ENCODE measurements at places on chromosomes 2 and 18.

GRCh38 chr2:190490502-190490901, 44.0 kb downstream of the NEMP2 start:
- DNase-seq = no peak

DNA sequence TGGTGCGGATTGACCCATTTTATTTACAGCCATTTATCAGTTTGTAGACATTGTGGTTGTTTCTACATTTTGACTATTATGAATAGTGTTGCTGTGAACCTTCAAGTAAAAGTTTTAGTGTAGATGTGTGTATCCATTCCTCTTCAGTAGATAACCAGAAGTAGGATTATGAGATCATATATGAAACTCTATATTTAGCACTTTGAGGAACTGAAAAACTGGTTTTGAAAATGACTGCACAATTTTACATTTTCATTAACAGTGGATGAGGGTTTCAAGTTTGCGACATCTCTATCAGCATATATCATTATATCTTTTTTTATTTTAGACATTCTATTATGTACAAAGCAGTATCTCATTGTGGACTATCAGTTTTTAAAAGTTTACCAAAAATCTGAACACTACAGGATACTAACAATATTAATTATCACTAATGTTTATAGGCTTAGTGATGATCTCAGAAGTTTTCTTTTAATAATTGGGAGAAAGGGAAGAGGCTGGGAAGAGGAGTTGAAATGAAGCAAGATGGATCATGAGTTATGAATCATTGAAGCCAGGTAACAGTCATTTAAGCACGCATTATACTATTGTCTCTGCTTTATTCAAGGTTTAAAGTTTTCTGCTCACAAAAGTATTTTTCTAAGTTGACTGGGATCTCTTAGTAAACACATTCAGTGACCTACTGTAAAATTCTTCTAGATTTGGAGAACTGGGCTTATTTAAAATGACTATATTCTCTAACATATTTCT, 329.0 kb upstream of the LRATD1 start:
- no peak for DNase-seq

DNA sequence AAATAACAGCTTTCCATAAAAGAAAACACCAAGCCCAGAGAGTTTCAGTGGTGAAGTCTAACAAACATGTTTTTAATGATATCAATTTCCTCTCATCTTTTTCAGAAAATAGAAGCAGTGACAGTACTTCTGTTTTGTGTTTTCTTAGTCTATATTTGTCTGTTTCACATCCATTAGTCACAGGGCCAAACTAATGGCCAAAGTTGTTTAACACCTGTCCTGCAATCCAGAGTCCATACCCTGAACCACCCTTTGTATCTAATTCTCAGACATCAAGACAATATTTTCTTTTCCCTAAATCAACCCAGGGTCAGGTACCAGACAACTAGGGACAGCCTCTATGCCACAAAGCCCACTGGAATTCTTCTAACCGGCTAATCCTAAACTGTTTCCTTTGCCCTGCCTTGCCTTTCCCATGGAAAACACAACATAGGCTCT, 25.9 kb downstream of the TMSB10 start:
- no peak for DNase-seq

- no peak for DNase-seq
Observed at GRCh38 chr2:101806123-101806522, 108.6 kb downstream of the MAP4K4 start.

GRCh38 chr2:41598161-41598894, 449.5 kb upstream of the PKDCC start:
- DNase-seq = no peak

- DNase-seq = no peak
Observed at GRCh38 chr2:202148515-202149154, 75.6 kb downstream of the KIAA2012 start.

- DNase-seq = no peak
Observed at GRCh38 chr18:23883277-23883790, 131.2 kb upstream of the TTC39C start.

GRCh38 chr2:50491541-50492476, 540.1 kb downstream of the NRXN1 start:
- DNase-seq = no peak

GRCh38 chr2:159725713-159726112, 13.4 kb downstream of the MARCHF7 start:
- no peak for DNase-seq

- no peak for DNase-seq
Observed at GRCh38 chr2:8926356-8926755, 77.1 kb downstream of the MBOAT2 start.

Data from CD4-positive, alpha-beta T cell treated with Interferon alpha-2 for 1 hour (primary cell).